NCI-H1930 (cell line): ENCODE measurements at places on chromosomes 1 and 21.

DNA sequence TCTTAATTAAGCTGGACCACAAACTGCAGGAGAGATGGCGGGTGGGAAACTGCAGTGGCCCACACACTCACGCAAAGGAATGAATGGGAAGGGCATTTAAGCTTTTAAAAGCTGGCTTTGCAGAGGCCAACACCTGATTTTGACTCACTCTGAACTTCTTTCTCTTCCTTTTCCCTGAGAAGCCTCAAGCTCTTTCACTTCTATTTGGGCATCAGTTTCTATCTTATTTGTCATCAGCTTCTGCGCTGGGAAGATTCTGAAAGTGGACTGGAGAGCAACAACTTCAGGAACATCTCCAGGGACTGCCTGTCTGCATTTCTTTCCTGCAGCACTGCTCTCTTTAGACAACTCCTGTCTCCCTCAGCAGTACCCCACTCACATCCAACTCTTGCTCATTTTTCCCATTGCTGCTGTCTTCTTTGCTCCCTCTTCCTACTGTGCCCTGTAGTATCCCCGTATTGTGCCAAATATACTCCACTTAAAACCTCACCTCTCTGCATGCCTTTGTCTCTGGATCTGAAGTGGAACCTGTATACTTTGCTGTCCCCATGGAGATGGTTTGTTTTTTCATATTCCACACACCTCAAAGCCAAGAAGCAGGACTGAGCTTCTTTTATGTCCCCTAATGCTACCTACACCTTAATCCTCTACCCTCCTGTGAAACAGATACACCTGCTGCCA lies 143.3 kb upstream of the JUN start:
- no peak for DNase-seq

GRCh38 chr1:241215683-241216082 lies 141.3 kb downstream of the RGS7 start:
- DNase-seq, result no peak

GRCh38 chr21:14120091-14120734 lies 90.5 kb downstream of the LIPI start:
- DNase-seq, result no peak

- no peak for DNase-seq
Measured at GRCh38 chr1:221239792-221240191, 360.5 kb downstream of the HLX start.

- peak; percentile 35 for DNase-seq
Measured at GRCh38 chr1:28927648-28928313, 13.4 kb downstream of the EPB41 start.

DNA sequence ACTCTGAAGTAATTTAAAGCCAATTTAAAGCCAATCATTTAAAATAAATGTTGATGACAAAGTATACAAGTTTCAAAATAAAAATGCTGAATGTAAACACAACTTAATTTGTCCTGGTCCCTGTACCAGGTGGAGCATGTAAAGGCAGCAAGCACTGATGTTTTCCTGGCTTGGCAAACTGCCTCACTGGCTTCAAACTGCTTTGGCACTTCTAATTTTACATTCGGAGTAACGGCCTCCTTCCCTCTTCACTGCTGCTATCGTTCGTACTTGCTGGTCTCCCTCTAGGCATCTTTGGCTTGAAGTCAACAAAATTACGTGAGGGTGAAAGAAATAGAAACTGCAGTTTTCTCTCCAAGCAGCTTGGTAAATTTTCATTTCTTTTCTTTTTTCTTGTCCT lies 287.9 kb downstream of the LTN1 start:
- DNase-seq, result no peak

- no peak for DNase-seq
Measured at GRCh38 chr1:156885314-156885713, 8.2 kb upstream of the PEAR1 start.

DNA sequence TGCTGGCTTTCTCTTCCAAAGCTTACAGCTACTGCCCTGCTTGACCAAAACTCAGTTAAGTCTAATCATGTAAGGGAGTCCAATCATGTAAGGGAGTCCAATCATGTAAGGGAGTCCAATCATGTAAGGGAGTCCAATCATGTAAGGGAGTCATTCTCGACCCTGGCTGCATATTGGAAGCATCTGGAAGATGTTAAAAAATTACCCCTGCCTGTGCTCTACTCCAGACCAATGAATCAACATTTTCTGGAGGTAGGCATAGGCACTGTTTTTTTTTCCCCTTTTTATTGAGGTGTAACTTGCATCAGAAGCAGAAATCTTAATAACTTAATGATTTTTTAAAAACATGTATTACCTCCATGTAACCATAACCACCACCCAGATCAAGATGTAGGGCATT lies 9.4 kb downstream of the PIGP start:
- DNase-seq, result no peak

- DNase-seq, result no peak
Measured at GRCh38 chr1:46659307-46659870, 8.8 kb downstream of the ATPAF1 start.

DNA sequence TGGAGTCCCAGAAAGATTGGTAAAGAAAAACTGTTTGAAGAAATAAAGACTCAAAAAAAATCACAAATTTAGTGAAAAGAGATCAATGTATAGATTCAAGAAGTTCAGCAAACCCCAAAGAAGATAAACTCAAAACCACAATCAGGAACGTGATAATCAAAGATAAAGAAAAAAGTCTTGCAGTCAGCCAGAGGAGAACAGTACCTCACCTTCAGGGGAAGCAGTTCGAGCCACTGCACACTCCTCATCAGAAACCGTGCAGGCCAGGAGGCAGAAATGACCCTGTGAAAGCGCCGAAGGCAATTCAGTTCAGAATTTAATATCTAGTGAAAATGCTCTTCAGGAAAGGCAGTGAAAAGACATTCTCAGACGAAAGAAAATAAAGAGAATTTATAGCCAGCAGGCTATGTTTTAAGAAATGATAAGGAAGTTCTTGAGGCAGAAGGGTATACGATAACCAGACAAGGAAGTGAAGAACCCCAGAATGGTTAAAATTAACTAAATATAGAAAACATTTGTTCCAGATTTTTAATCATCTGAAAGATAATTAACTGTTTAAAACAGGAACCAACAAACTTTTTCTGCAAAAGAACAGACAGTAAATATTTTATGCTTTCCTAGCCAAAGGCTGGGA lies 13.5 kb upstream of the SUMO3 start:
- DNase-seq, result no peak

GRCh38 chr1:71804140-71804539 lies 478.2 kb downstream of the NEGR1 start:
- DNase-seq, result no peak

DNA sequence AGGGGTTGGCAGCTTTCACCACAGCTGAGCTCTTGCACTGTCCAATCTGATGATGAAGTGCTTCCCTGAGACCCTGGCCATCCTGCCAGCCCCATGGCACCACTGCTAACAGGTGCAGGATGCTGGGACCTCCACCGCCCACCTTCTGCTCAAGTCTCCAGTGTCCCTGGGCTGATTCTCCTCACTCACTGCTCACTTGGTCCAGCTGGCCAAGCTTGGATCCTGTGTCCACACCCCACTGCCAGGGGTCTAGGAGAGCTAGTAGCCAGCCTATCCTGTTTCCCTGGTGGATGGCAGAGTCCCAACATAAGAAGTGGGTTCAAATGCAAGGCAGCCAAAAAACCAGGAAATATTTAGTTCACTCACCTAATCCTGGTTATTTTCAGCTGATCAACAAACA lies 217.2 kb upstream of the IRF2BP2 start:
- no peak for DNase-seq

GRCh38 chr1:235275223-235275622 lies 52.8 kb downstream of the ARID4B start:
- no peak for DNase-seq

DNA sequence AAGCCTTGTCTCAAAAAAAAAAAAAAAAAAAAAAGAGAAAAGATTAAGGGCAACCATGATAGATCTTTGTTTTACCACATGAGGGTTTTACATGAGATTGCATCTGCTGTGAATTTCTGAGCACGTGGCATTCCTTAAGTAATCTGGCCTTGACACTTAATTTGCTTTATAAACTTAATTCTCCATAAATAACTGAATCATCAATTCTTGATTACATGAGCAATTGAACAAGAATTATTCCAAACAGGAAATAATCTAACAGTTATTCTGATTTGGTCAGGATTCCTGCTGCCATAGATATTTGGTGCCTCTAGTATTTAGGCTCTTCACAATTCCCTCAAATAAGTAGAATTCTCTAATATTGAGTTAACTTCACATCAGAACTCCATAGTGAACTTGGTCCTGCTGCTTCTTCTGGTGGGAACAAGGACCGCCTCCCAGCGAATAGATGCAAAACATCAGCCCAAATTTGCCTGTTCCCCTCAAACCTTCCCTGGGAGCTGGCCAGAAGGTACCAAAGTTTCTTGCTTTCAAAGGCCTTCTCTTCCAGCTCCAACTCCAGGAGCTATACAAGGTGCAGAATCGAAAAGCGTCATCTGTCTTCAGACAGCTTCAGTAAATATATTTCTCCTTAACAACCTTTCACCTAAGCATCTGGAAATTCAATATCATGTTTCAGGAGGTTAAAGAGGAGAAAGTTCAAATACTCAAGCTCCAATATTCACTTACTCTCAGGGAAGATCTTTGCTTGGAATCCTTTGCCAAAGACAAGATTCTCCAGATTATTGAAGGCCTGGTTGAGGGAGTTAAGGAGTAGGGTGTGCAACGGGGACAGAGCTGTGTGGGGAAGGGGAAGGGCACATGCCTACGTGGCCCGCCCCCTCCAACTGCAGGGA lies 1.0 kb downstream of the KRTCAP2 start:
- DNase-seq, result no peak

GRCh38 chr1:18018366-18018765 lies 89.2 kb upstream of the IGSF21 start:
- DNase-seq, result no peak

DNA sequence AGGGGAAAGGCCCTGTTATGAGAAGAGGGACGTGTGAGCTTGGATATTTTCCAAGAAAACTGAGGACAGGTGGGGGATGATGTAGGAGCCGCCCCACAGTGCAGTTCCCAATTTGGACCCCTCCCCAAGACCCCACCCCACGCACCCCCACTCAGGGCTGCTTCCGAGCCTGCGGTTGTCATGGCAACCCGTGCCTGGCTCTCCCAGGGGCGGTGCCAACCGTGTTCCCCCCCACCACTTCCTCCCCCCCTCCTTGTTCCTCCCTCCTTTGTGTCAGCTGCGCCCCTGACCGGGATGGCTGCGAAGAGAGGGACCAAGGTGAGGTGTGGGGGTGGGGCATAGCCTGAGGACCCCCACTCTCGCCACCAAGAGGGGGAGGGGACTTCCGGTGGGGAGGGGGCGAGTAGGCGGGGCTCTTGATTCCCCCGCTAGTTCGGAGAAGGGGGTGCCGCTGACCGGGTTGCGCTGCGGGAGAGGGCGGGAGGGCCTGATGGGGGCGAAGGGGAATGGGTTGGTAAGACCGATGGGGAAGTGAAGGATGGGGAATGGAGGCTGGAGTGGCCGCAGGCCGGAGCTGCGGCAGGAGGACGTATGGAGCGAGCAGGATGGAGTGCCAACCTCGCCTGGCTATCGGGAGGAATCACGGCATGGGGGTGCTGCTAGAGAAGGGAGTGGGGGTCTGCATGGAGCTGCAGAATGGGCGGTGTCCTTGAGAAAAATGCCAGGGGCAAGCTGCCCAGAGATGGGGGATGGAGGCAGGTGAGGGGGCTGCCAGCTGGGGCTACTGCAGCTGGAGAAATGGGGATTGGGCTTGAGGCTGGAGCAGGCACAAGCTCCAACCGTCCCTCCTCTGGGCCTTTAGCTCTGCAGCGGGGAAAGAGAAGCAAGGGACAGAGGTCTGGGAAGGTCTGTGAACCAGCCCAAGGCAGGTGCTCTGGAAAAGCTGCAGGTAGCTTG lies 953 bp downstream of the TRIM46 start:
- peak; percentile 30 for DNase-seq

GRCh38 chr1:147246044-147246690 lies 3.7 kb downstream of the CHD1L start:
- no peak for DNase-seq

DNA sequence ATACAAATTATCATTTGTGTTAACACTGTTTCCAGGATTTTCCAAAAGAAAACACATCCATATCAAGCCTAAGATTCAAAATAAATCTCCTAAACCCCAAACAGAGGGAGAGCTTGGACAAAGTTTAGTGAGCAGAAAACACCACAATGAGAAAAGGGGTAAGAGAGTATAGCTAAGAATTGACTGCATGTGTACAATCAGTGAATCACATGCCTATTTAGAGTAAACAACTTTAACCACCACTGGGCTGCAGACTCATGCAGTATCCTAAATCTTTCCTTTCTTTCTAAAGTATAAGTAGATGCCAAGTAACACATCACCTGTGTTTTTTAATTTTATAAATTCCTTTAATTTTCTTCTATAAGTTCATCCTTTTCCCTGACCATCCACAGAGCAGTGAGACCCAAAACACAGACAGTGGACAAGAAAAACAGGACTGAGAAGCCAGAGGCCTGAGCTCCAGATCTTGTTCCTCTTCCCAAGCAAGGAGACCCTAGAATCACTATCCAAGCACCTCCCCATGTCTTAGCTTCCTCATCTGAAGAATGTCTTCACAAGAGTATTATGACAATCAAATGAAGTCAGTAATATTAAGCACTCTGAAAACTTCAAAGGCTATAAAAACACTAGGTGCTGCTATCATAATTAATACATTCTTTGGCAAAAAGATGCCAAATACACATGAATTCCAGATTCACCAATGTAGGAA lies 93.1 kb downstream of the VAV3 start:
- no peak for DNase-seq

DNA sequence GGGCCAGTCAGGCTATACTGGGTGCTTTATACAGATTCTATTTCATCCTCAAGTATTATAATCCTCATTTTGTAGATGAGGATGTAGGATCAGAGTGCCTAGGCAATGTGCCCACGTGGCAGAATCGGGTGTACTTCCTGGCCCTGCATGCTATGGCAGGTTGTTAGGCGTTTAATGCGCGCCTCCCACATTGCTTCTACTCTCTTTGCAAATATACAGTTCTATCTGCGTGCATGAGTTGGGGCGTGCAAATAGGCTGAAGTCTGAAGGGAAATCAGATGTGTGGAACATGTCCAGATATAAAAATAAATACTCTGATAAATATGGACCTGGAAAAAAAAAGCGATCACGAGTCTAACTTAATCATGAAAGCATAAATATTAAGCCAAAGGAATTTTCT lies 194.7 kb upstream of the FMN2 start:
- DNase-seq, result no peak

DNA sequence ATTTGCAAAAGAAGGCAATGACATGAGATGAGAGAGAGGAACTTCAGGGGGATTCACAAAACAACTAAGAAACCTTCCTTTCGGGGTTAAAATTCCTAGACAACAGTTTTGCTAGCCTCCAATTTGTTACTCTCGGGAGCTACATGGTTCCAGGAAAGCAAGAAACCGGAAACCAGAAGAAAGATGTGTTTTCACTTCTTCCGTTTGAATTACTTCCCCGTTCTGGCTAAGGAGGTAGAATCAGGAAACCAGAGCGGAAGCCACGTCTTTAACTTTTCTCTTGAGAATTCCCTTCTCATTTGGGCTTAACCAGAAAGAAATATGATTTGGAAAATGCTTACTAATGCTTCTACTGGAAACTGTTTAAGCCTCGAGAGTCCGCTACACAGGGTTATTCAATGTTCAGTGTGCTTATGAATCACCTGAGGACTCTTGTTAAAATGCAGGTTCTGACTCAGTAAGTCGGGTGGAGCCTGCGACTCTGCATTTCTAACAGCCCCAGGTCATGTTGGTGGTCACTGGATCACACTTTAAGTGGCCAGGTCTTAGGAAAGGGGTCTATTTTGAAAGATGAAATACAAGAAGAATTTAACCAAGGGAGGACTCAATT lies 43.5 kb upstream of the MCOLN3 start:
- no peak for DNase-seq
